ENCODE measurements at places on chromosomes 7 and 10. TPM values are rescaled to one million over a fixed set of nuclear protein-coding genes. Genes with fewer than 3 reads are reported as not detected.

The MGAM2 gene
- 0.48 TPM for total RNA-seq

The GCK gene
- total RNA-seq: 0.75 TPM

The OR2A5 gene
- not detected for total RNA-seq

The CAMK2B gene
- total RNA-seq: 0.68 TPM

The GFRA1 gene
- total RNA-seq: 1.7 TPM

The GDF10 gene
- total RNA-seq: not detected

The RASA4 gene
- 14.2 TPM for total RNA-seq

The GLRX3 gene
- total RNA-seq: 192 TPM

The ELMO1 gene
- total RNA-seq: 2.3 TPM

The STEAP2 gene
- 5.2 TPM for total RNA-seq

The AKR1B15 gene
- total RNA-seq: not detected

The ITIH2 gene
- total RNA-seq: not detected

The ENO4 gene
- total RNA-seq: 0.82 TPM

The TSPAN13 gene
- 16.7 TPM for total RNA-seq

The CUBN gene
- 1.3 TPM for total RNA-seq

The PAPSS2 gene
- total RNA-seq: 11.4 TPM

The ATOH7 gene
- total RNA-seq: not detected

The NPFFR1 gene
- total RNA-seq: 0.04 TPM

The GPR37 gene
- total RNA-seq: 2.7 TPM

GRCh38 chr7:72437061-72437585 lies 25.0 kb upstream of the CALN1 start:
- DNase-seq: no peak

DNA sequence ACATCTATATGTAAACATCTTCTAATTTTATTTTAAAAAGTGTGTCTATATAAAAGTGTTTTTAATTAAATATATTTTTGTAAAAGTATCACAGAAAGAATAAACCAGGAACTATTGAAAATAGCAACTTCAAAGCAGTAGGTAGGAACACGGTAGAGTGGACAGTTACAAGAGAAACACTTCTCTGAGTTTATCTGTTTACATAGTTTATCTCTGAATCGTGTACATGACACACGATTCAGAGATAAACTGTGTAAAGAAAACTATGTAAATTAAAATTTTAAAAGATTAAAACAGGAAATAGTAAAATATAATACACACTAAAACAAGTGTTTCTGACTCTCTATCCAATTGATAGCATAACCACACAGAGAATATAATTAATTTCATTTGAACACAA lies 25.1 kb upstream of the FAM170B start:
- no peak for DNase-seq

DNA sequence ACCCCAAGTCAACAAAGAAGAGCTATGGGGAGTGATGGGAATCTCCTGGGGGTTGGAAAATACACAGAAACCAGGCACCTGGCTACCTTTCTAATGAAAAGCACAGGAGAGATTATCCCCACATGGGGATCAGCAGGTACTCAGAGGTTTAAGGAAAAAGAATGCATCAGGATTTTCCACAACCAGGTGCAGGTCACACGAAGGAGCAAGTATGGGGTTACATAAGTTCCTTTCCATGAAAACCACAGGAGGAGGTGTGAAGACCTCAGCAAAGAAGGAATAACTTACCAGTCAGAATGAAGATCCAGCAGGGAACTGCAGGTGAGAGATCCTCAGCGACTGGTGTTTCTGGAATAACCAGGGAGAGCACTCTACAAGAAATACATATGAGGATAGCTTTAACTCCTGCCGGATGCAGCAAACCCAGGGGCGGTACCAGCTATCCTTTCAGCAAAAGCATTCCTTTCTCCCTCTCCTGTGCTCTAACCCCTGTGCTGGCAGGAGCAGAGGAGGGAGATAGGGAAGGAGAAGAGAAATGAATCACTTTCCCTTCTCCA lies 116.7 kb upstream of the TMEM106B start:
- DNase-seq: no peak

- DNase-seq: no peak
Observed at GRCh38 chr7:31116615-31117014, 64.5 kb downstream of the ADCYAP1R1 start.

- DNase-seq: no peak
Observed at GRCh38 chr7:18637516-18637915, 142.0 kb downstream of the HDAC9 start.

DNA sequence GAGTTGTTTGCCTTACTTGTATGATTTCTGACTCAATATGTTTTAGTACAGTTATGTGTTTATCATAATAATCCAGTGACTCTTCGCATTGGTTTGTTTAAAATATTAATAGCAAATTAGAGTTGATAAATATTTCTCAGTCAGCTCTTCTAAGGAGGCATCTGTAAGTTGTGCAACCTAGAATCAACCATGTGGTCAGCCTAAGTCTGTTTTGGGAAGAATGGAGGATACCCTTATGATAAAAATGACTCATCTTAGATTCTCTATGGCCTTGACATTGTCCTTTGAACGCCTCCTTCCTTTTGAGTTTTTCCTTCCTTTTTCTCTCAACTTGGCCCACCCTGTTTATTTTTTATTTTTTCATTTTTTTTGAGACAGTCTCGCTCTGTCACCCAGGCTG lies 18.8 kb downstream of the DNAJC9 start:
- no peak for DNase-seq

DNA sequence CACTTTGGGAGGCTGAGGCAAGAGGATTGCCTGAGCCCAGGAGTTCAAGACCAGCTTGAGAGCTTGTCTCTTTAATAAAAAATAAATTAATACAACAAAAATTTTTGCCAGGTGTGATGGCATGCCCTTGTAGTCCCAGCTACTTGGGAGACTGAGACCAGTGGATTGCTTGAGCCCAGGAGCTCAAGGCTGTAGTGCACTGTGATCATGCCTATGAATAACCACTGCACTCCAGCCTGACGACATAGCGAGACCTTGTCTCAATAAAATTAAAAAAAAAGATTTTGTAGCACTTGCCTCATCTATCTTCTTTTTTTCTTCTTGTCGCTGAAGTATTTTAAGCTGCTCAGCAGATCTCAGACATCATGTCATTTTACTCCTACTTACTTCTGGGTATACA lies 26.3 kb downstream of the CREM start:
- DNase-seq: no peak

GRCh38 chr10:1068380-1069361 lies 12.5 kb downstream of the WDR37 start:
- DNase-seq: no peak

DNA sequence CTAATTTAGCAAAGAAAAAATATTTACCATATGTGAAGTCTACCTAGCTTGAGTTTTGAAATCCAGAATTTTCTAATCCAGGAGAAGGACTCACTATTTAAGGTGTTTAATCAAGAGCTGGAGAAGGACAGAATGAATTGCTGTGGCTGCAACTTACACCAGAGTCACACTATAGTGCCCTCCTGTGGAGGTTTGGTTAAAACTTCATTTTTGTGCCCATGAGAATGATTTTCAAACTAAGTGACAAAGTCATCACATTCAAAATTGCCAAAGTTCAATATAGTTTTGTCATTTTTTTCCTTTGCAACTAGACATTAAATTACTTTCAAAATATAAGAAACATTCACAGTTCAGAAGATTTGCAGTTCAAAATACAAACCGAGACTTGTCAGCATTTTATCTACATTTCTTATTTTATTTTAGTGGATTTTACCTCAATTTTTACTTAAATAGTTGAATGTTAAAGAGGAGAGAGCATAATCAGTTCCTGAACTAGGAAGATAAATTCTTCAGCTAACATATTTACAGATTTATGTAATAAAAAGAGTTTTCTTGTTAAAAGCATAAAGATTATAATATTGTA lies 70.7 kb downstream of the CABCOCO1 start:
- no peak for DNase-seq

- DNase-seq: no peak
Observed at GRCh38 chr10:110174201-110174600, 33.2 kb upstream of the MXI1 start.

DNA sequence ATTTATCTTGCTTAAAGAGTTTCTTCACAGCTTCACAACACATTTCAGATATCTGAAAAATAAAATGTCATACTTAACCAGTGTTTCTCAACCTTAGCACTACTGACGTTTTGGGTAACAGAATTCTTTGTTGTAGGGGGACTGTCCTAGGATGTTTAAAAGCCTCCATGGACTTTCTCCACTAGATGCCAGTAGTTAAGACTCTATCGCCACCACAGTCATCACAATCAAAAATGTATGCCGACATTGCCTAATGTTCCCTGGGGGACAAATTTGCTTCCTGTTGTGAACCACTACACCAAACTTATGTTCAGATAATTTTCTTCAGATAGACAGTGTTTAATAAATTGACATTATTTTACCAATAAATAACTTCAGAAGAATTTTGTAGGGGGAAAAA lies 13.4 kb downstream of the NOC3L start:
- no peak for DNase-seq

- DNase-seq: no peak
Observed at GRCh38 chr10:113001599-113002448, 51.8 kb downstream of the TCF7L2 start.

DNA sequence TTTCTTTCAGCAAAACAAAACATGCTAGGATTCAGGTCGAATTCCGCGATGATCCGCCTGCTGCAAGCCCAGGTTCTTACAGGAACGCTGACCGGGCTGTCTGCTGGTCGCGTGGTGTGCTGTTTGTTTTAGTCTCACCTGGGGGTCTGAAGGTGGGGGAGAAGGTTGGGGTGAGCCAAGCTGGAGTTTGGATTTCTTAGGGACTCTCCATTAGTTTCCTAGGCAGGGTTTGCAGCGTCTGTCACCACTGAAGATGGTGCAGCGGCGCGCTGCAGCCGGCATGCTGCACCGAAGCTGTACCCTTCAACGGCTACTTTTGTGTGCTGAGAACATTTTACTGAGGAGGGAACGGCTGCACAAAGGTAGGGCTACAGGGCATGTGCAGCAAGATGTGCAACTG lies 48.7 kb downstream of the GCC1 start:
- no peak for DNase-seq

- DNase-seq: peak; percentile 61
Observed at GRCh38 chr10:94902570-94902969, 35.9 kb upstream of the CYP2C9 start.

DNA sequence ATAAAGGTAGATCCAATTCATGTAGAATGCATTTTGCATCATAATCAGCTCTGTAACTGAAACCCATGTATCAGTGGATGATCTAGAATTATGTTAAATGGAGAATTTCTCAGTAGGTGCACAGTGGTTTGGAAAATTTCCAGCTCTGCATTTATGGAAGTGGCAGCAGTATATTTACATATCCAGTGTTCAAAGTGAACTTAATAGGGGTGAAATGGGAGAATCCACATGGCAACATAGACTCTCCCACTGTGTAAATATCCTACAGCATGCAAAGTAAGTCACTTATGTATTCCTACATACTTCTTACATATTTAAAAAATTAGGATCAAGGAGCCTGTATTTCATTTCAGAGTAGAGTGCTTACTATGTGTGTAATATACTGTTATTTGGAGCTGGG lies 35.3 kb downstream of the CDC14C start:
- DNase-seq: no peak

- DNase-seq: no peak
Observed at GRCh38 chr7:43671521-43671920, 57.8 kb downstream of the COA1 start.

GRCh38 chr7:69773535-69774225 lies 175.4 kb downstream of the AUTS2 start:
- DNase-seq: no peak

DNA sequence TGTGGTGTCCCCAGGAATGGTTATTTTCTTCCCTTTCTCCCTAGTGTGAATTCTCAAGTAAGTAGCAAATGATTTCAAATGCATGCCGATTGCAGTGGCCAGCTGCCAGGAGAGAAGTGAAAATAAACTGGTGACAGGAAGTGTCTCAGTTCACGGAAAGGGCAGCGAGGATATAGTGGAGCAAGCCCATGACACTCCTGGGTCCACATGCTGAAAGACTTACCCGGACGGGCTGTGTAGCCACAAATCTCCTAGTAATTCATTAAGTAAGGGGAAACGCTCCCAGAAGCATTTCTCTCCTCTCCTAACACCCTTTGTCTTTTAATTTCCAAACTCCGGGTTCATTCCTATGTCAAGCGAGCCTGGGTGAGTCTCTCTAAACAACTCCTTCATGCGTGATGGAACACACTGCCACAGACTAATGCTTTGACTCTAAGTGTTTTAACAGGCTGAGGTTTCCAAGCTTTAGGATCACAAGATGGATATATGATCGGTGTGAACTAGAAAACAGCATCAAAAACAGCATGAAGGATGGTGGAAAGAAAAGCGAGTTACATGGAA lies 125.6 kb downstream of the CYP26A1 start:
- DNase-seq: peak; percentile 55

DNA sequence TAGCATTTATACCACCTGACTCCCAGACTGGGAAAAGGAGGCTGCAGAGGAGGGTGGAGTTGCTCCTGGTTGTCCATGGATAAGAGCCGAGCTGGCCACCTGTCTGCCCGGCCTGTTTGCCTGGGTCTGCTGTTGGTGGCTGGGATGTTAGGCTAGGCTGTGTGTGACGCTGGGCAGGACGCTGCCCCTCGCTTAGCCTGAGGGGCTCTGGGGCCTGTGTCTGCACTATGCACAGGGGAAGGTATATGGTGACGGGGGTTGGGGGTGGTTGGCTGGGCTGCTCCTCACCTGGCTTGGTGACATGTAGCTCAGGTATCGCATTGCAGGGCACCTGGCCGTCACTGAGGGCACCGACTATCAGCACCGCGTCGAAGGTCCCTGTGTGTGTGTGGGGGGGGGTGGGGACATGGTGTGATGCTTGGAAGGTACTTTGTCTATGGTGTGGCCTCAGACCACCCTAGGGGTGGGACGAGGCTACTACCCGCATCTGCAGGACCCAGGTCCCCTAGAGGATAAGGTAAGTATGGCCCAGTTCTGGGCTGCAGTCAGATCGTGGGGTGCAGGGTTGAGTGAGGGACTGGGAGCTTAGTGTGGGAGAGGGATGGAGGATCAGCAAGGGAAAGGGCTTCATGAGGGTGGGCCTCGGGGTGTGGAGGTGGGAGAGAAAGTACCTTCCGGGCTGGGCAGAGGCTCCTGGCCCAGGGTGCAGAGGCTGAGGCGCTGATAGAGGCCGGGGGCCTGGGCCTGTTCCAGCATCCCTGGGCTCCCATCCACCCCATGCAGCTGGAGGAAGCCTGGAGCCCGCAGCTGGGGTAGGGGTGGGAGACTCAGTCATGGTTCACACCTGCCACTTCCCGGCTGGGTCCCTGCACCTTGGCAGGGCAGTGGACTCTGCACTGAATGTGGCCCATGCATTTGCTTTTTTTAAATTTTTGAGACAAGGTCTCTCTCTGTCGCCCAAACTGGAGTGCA lies 2.3 kb downstream of the METTL27 start:
- no peak for DNase-seq

DNA sequence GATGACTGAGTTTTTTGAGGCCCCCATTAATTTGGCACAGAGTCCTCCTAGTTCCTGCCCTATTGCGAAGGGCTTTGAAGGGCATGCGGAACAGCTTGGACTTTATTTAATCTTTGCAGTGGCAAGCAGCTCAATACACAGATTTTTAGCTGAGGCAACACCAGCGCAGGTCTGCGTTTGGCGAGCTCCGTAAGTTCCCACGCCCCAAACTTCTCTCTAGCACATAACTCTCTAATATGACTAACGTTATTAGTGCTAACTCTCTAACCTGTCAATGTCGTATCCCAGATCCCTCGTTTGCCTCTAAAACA lies 366 bp upstream of the TAF3 start:
- DNase-seq: no peak

GRCh38 chr10:12041766-12042408 lies 722 bp downstream of the UPF2 start:
- DNase-seq: no peak

All from kidney epithelial cell (primary cell).